ENCODE measurements at places on chromosomes 3 and 15. TPM values are rescaled to one million over a fixed set of nuclear protein-coding genes. Genes with fewer than 3 reads are reported as not detected.

Gene ZNF620
- total RNA-seq = 3.1 TPM

GRCh38 chr3:4162096-4162495 lies 141.1 kb upstream of the SETMAR start:
- no peak overlapping the region for H3K4me3 ChIP-seq
- no peaks in the 10 kb centered on the region for H3K27me3 ChIP-seq
- DNase-seq = no peak
- no peaks in the 10 kb centered on the region for H3K36me3 ChIP-seq
- no peak overlapping the region for H3K27ac ChIP-seq

DNA sequence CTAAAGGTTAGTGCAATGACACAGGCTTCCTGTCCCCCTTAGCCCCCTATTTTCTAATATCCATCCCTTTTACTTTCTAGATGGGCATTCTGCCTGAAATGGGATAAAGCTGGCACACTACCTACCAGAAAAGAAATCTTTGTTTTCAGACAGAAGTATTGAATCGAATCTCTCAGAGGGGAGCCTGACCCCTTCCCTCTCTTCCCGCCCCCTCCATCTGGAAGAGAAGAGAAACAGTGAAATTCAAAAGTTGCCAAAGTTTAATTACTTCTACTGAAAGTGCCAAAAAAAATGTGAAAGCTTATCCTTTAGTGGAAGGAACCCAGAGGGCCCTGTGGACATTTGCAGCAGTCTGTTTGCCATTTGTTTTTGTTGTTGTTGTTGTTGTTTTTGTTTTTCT lies 523.8 kb downstream of the AGBL1 start:
- no peak for DNase-seq
- no peaks in the 10 kb centered on the region for H3K4me1 ChIP-seq
- no peak overlapping the region for H3K27ac ChIP-seq

- no peak overlapping the region for H3K4me3 ChIP-seq
- no peaks in the 10 kb centered on the region for H3K4me1 ChIP-seq
- DNase-seq = no peak
These were observed 43.9 kb upstream of the TMEM158 start for GRCh38 chr3:45269952-45270351.

Gene TRPC1
- 0.14 TPM for total RNA-seq

DNA sequence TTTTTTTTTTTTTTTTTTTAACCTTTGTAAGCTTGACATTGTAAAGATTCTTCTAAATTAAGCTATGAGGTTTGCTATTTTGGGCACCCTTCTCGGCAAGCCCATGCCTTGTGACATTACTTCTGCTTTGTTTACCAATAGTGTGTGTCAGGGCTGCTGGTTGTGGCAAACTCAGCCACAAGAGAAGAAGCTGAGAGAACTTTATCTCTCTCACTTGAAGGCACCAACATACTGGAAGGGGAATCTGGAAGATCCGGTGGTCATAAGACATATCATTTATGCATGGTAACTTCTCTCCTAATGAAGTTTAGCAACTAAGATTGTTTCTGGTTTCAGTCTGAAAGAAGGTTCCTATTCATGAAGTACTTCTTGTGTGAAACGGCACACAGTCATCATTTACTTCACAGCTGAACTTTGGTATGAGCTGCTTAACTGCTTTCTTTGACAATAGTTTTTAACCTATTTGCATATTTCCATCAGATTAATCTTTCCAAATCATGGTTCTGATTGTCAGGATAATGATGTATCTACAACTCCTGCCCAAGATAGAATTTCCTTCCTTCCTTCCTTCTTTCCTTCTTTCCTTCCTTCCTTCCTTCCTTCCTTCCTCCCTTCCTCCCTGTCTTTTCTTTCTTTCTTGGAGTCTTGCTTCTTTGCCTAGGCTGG lies 189.3 kb downstream of the NFKBIZ start:
- H3K36me3 ChIP-seq = no peaks in the 10 kb centered on the region
- DNase-seq = no peak
- no peak overlapping the region for H3K27ac ChIP-seq
- H3K4me3 ChIP-seq = no peak overlapping the region
- H3K27me3 ChIP-seq = no peaks in the 10 kb centered on the region
- H3K4me1 ChIP-seq = no peaks in the 10 kb centered on the region

DNA sequence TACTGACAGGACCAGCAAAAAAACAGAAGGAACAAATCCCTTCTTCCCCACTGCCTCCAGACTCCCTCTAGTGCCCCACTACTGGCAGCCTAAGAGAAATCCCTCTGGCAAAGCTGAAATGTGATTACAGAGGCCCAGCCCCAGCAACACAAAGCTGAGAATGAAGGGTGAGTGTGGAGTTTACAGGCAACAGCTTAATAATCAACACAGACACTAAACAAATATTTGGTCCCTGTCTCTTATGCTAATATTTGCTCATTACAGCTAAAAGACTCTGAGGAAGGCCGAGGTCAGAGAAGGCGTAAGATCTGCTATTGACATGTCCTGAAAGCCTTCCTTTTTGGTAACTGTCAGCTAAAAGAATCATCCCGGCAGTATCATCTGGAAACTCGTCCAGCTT lies 308.5 kb upstream of the RASGRP1 start:
- no peak for DNase-seq
- no peaks in the 10 kb centered on the region for H3K27me3 ChIP-seq
- no peaks in the 10 kb centered on the region for H3K4me1 ChIP-seq
- H3K36me3 ChIP-seq = no peaks in the 10 kb centered on the region

Gene DPPA4
- total RNA-seq = not detected

- no peak for DNase-seq
- H3K36me3 ChIP-seq = no peaks in the 10 kb centered on the region
- no peaks in the 10 kb centered on the region for H3K27me3 ChIP-seq
These were observed 162.7 kb upstream of the AGTR1 start for GRCh38 chr3:148535001-148535400.

DNA sequence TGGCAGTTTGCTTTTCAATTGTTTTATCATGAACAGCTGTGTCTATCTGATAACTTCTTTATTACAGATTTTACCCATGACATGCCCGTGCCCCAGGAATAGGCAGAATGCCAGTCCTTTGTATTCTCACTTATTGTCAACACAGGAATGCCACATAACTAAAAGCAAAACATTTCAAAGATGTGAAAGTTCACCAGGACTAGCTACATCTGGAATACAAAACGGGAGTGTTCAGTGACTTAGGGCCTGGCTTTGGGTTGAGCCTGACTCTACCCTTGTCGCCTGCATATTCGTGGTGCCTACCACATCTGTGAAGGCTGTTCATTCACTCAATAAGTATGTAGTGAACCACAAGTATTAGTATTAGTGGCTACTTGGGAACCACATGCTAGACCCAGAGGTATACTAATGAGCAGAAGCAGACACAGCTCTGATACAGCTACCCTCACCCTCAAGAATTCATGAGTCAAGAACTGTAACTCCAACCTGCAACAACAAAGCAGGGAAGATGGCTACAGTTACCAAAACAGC lies 2.9 kb downstream of the TNFSF10 start:
- no peak overlapping the region for H3K4me3 ChIP-seq
- H3K27me3 ChIP-seq = no peaks in the 10 kb centered on the region
- no peak for DNase-seq
- no peak overlapping the region for H3K27ac ChIP-seq
- peaks cover 6% of the 10 kb centered on the region for H3K4me1 ChIP-seq

DNA sequence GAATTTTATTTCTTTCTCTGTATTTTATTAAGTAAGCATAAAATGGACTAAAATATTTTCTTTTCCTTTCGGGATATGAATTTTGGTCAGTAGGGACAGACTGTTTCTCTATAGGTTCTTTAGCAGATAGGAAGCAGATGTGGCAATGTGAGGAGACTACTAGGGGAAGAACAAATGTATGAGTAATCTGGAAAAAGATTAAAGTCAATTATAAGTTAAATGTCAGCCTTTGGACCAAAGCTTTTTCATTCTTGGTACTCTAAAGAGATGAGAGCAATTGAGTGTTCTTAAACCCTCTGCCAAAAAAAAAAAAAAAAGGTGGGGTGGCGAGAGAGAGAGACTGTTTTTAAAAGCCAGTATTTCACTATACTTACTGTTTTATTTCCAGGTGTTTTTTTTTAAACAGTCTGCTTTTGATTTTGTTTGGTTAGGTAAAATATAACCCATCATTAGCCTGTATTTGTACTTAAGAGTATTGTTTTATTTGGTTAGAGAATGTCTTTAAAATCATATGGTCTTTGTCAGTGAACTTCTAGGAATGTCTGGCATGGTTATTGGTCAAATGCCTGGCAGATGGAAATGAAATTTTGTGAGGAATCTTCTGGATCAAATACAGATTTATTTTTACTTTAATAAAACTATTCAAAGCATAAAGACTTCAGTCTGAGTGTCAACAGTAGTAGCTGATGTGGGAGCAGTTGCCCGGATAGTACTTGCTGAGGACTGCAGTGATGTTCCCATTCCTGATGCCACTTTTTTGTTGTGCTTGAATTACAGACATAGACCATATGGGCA lies 63.8 kb downstream of the LRRC49 start:
- no peak overlapping the region for H3K27ac ChIP-seq
- no peak overlapping the region for H3K4me3 ChIP-seq
- H3K36me3 ChIP-seq = no peaks in the 10 kb centered on the region
- DNase-seq = no peak
- H3K4me1 ChIP-seq = no peaks in the 10 kb centered on the region
- H3K27me3 ChIP-seq = no peaks in the 10 kb centered on the region

Gene P3H2
- total RNA-seq = not detected

Gene ZNF385D
- total RNA-seq = not detected

Gene TMEM212
- total RNA-seq = not detected

- no peaks in the 10 kb centered on the region for H3K36me3 ChIP-seq
- H3K4me1 ChIP-seq = no peaks in the 10 kb centered on the region
- no peak overlapping the region for H3K4me3 ChIP-seq
- H3K27ac ChIP-seq = no peak overlapping the region
- no peaks in the 10 kb centered on the region for H3K27me3 ChIP-seq
These were observed 224.0 kb upstream of the CBLB start for GRCh38 chr3:106092792-106093191.

Gene LXN
- 12.1 TPM for total RNA-seq

- no peaks in the 10 kb centered on the region for H3K4me1 ChIP-seq
- no peak overlapping the region for H3K27ac ChIP-seq
- no peaks in the 10 kb centered on the region for H3K27me3 ChIP-seq
- DNase-seq = peak; percentile 91
- no peak overlapping the region for H3K4me3 ChIP-seq
- no peaks in the 10 kb centered on the region for H3K36me3 ChIP-seq
These were observed 37.8 kb upstream of the MUC4 start for GRCh38 chr3:195849322-195850074.

Gene PSTPIP1
- total RNA-seq = 40.4 TPM

Gene FBXO40
- total RNA-seq = not detected

- no peak overlapping the region for H3K4me3 ChIP-seq
- no peaks in the 10 kb centered on the region for H3K27me3 ChIP-seq
- no peak overlapping the region for H3K27ac ChIP-seq
- H3K4me1 ChIP-seq = no peaks in the 10 kb centered on the region
- H3K36me3 ChIP-seq = no peaks in the 10 kb centered on the region
- DNase-seq = no peak
These were observed 6.3 kb upstream of the RTP4 start for GRCh38 chr3:187361835-187362234.

DNA sequence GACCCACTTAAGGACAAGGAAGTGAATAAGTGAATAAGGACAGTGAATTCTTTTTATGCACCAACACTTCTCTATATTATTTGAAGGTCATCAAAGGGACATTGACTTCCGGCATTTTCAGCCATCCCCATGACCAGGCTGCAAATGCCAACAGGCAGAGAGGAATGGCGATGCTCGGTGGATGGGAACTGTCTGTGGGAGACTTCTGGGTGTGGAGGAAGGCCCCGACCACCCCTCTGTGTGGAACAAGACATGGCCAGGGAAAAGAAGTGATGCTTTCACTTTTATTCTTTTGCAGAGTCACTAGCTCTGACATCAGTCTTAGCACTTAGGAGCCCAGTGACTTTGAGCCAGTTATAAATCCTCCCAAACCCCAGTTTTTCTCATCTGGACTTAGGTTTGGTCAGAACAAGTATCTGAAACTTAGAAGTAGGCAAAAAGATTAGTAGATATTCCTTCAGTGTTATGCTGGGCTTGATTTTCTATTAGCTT lies 84.5 kb downstream of the KBTBD8 start:
- H3K27ac ChIP-seq = no peak overlapping the region
- H3K4me1 ChIP-seq = peaks cover 3% of the 10 kb centered on the region
- H3K4me3 ChIP-seq = peak overlapping the region; percentile 19
- H3K36me3 ChIP-seq = peaks cover 6% of the 10 kb centered on the region

- H3K27me3 ChIP-seq = no peaks in the 10 kb centered on the region
- H3K36me3 ChIP-seq = no peaks in the 10 kb centered on the region
These were observed 160.8 kb upstream of the ST8SIA2 start for GRCh38 chr15:92232876-92233275.

- DNase-seq = no peak
- H3K27ac ChIP-seq = no peak overlapping the region
- no peaks in the 10 kb centered on the region for H3K27me3 ChIP-seq
- no peak overlapping the region for H3K4me3 ChIP-seq
- no peaks in the 10 kb centered on the region for H3K36me3 ChIP-seq
These were observed 126.6 kb downstream of the IGF1R start for GRCh38 chr15:98774756-98775497.

GRCh38 chr3:56914646-56915045 lies 112.9 kb upstream of the ARHGEF3 start:
- no peaks in the 10 kb centered on the region for H3K36me3 ChIP-seq
- H3K27ac ChIP-seq = no peak overlapping the region
- H3K27me3 ChIP-seq = no peaks in the 10 kb centered on the region
- H3K4me1 ChIP-seq = peaks cover 58% of the 10 kb centered on the region

Gene TRAIP
- 9.2 TPM for total RNA-seq

GRCh38 chr15:31456354-31457060 lies 129.9 kb downstream of the KLF13 start:
- H3K36me3 ChIP-seq = no peaks in the 10 kb centered on the region
- H3K27ac ChIP-seq = no peak overlapping the region
- DNase-seq = no peak
- H3K4me1 ChIP-seq = peaks cover 31% of the 10 kb centered on the region
- no peak overlapping the region for H3K4me3 ChIP-seq

- DNase-seq = peak; percentile 28
- peaks cover 6% of the 10 kb centered on the region for H3K4me1 ChIP-seq
- H3K27me3 ChIP-seq = no peaks in the 10 kb centered on the region
- no peaks in the 10 kb centered on the region for H3K36me3 ChIP-seq
- no peak overlapping the region for H3K27ac ChIP-seq
- no peak overlapping the region for H3K4me3 ChIP-seq
These were observed 65.8 kb upstream of the ZBTB38 start for GRCh38 chr3:141302364-141303141.

DNA sequence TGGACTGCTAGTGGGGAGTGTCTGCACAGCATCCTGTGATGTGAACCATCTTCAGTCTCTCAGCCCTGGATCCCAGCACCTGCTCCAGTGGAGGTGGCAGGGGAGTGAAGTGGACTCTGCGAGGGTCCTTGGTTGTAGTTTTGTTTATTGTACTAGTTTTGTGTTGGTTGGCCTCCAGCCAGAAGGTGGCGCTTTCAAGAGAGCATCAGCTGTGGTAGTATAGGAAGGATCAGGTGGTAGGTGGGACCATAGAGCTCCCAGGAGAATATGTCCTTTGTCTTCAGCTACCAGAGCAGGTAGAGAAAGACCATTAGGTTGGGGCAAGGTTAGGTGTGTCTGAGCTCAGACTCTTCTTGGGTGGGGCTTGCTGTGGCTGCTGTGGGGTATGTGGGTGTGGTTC lies 20.9 kb downstream of the NEK11 start:
- H3K36me3 ChIP-seq = no peaks in the 10 kb centered on the region
- no peaks in the 10 kb centered on the region for H3K27me3 ChIP-seq
- no peak overlapping the region for H3K4me3 ChIP-seq

Gene CASR
- not detected for total RNA-seq

- H3K27ac ChIP-seq = no peak overlapping the region
- DNase-seq = no peak
- H3K4me3 ChIP-seq = no peak overlapping the region
- no peaks in the 10 kb centered on the region for H3K36me3 ChIP-seq
- no peaks in the 10 kb centered on the region for H3K27me3 ChIP-seq
These were observed 46.6 kb upstream of the OSBPL11 start for GRCh38 chr3:125641891-125642290.

Gene ANKRD63
- total RNA-seq = not detected

- no peaks in the 10 kb centered on the region for H3K27me3 ChIP-seq
- no peak overlapping the region for H3K27ac ChIP-seq
- peaks cover 10% of the 10 kb centered on the region for H3K4me1 ChIP-seq
These were observed 92.2 kb upstream of the ANKRD28 start for GRCh38 chr3:15889936-15890335.

All from Karpas-422 (cell line).